Suppressor macrophage treated with lipopolysaccharide for 4 hours (primary cell): ENCODE measurements at places on chromosomes 1 and 21.

DNA sequence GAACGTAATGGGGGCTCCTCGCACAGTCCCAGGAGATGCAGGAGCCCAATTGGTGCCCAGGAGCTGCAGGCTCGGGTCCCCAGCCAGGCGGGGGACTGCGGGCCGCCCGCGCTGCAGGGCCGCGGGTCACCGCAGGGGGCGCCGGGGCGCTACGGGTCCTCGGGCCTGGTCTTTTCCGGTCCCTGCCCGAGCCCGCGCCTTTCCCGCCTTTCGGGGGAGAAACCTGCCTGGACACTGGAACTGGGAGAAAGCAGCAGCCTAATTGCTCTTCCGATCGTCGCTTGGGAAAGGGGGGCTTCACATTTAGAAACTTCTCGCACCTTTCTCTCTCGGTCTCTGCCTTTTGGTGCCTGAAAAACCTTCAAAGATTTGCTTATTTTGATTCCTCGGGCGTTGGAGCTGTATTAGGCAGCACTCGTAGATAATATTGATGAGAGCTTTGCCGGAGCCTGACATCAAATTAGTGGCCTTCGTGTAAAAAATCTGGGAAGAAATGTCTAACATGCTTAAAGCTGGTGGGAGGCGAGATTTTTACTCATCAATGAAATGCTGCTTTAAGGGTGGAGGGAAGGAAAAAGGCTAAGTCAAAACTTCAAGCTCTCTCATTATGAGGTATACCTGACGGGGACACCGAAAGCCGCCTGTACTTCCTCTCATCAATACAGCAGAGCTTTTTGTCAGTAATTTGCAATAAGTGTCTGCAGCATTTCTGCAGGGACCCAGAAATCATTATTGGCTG is 12.6 kb upstream of the BARHL2 start:
- DNase-seq: no peak

DNA sequence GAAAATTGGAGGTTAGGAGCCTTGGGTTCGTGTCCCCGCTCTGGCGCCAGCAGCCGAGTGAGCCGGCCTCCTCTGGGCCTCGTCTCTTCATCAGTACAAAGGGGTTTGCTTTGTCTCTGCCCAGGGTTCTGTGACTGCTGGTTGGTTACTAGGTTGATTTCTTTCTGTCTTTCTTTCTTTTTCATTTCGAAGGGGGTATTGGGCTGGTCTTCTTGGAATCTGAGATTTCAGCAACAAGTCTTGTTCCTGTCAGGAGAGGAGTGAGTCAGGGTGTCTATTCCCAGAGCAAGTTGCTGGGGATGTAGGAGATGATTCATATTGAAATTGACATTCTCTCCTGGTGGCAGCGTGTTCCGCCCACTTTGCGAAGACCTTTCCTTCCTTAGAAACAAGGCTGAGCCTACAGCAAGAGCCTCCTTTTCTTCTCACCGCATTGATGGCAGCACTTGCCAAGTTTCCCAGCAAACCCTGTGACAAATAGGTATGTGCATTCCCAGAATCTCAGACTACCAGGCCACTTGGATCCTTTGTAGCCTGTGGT is 79.2 kb downstream of the MAN1C1 start:
- DNase-seq: peak; percentile 87

DNA sequence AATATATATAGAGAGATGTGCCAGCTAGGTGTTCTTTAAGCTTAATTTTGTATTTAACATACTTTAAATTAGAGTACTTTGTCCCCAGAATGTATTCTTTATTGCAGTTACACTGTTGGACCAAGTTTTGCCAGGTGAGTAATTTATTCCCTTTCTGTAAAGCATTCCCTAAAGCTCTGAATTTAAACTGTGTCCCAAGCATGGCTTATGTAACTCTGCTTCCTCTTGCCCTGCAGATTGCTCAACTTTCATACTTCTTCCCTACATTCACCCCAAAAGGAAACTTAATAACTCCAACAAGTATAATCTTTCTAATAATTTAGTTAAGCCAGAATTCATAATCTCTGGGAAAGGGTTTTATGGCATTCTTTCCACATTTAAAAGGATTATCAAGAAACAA is 5.6 kb downstream of the LYPLAL1 start:
- peak; percentile 45 for DNase-seq

DNA sequence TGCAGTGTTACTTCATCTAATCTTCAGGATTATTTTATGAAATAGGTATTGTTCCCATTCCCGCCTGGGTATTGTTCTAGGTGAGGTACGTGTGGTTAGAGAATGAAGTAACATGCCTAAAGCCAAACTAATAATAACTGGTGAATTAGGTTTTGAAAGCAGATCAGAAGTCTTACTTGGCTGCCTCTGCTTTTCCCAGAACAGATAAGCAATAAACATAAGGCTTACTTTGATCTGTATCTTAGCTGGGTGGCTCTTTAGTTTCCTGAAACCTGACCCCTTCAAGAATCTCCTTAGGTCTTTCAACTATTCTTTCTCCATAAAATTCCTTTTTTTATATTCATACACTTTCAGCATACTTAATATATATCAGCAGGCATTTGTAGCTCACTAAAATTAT is 65.3 kb downstream of the VAV3 start:
- DNase-seq: no peak

DNA sequence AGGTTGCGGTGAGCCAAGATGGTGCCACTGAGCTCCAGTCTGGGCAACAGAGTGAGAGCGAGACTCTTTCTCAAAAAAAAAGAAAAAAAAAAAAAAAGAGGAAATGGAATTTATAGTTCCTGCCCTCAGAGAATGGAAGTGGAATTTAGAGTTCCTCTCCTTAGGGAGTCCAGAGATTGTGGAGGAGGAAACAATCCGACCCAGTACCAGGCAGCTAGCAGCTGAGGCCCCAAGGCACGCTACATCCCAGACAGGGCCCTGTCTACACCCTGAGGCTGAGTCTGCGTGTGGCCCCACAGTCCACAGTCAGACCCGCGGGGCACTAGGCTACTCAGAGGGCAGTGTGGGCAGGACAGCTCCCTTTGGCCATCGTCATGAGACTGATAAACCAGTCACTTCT is 1.9 kb upstream of the MFN2 start:
- peak; percentile 35 for DNase-seq

- peak; percentile 23 for DNase-seq
Observed at GRCh38 chr21:41706678-41707077, 60.2 kb downstream of the RIPK4 start.

GRCh38 chr1:20149601-20150325 is 10.6 kb downstream of the PLA2G2F start:
- no peak for DNase-seq

GRCh38 chr1:63958556-63958955 is 184.7 kb downstream of the ROR1 start:
- no peak for DNase-seq

GRCh38 chr1:2344744-2345296 is 46.5 kb downstream of the MORN1 start:
- no peak for DNase-seq

DNA sequence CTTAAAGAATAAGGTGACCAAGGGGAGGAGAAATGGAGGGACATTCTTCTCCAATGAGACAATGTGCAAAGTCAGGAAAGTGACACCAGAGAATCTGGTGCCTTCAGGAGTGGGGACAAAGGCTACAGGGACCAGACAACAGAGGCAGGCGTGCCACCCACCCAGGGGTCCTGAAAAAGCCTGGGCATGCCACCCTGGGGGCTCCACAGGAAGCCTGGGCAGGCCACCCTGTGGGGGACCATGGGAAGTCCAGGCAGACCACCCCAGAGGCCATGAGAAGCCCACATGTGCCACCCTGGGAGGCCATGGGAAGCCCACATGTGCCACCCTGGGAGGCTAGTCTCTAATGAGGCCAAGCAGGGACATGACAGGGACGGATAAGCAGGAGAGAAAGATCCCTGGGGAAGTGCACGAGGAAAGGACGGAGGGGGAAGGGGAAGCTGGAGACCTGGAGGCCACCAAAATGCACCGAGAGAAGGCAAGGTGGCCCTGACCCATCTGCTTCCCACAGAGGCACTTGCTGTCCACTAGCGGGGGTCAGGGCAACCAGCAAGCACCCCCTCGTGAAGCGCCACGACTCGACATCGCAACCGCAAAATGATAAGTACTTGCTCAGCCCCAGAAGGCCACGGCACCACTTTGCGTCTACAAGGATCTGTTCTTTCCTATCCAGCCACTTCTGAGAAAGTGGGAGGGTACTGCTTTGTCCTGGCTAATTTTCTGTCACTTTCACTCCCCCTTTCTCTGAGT is 7.2 kb upstream of the PDE9A start:
- DNase-seq: no peak

GRCh38 chr1:228758447-228758846 is 23.2 kb downstream of the RHOU start:
- no peak for DNase-seq

- DNase-seq: no peak
Observed at GRCh38 chr1:245693941-245694752, 539.4 kb downstream of the KIF26B start.

GRCh38 chr1:98048751-98049325 is 128.0 kb upstream of the DPYD start:
- DNase-seq: no peak

- peak; percentile 83 for DNase-seq
Observed at GRCh38 chr1:17207046-17207445, 2.1 kb downstream of the PADI1 start.

DNA sequence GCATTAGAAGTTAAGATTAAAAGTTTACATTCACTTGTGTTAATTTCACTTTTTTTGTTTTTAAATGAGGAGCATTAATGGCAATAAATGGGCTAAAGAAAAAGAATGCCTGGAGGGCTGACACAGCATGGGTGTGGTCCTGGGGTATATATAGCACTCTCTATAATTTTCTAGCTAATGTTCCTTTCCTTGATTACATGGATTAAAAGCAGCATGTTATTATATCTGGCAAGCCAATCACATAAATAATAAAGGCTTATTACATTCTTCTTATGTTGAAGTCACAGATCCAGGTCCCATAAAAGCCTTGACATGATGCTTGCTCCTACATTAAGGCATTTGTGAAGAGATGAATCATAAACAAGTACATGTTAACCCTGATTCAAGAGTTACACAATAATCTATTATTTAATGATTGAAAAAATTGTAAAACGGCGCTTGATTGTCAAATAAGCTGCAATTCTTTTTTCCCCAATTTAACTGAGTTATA is 91.4 kb downstream of the LYPLAL1 start:
- DNase-seq: no peak

DNA sequence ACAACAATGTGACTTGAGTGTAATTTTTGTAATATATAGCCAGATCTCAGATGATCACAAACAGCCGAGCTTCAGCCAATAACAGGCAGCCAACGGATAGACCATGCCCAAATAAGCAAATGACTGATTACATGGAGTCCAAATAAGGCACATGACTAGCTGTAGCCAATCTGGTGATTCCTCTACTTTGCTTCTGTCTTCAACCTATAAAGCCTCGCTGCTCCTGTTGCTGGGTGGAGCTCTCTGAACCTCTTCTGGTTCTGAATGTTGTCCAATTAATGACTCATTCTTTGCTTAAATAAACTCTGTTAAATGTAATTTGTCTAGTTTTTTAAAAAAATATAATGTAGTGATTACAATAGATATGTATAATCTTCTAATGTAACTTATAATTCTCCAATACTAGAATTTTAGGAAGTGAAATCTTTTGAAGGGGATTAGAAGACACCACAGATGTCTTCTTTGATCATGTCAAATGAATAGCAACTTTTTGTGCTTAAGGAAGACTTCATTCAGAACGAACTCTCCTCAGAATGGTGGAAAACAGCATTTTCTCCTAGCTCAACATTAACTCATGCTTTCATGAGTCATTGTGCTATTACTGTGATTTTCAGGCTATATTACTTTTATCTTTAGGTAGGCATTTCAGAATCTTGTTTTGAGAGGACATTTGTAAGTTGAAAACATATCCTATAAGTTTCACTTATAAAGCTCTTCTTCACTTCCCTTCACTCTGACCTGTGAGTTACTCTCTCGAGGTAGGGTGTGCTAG is 857.8 kb upstream of the B3GALT2 start:
- DNase-seq: no peak

DNA sequence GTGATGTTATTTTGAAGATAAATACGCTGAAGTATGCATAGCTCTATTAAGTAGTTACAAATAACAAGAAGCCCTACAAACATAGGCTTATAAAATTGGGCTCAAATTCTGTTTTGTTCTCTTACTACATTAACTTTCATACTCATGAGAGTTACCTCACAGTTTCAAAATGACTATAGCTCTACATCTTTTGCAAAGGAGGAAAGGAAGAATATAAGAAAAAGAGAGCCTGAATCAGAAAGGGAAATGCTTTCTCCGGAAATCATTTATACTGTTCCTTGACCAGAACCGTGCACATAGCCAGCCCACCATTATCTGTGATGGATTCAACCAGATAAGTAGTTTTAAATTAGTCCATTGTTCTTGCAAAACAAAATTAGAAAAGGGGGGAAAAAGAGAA is 1252.1 kb downstream of the NCAM2 start:
- no peak for DNase-seq

GRCh38 chr1:104884939-104885338 is 1135.2 kb downstream of the AMY1C start:
- DNase-seq: no peak

DNA sequence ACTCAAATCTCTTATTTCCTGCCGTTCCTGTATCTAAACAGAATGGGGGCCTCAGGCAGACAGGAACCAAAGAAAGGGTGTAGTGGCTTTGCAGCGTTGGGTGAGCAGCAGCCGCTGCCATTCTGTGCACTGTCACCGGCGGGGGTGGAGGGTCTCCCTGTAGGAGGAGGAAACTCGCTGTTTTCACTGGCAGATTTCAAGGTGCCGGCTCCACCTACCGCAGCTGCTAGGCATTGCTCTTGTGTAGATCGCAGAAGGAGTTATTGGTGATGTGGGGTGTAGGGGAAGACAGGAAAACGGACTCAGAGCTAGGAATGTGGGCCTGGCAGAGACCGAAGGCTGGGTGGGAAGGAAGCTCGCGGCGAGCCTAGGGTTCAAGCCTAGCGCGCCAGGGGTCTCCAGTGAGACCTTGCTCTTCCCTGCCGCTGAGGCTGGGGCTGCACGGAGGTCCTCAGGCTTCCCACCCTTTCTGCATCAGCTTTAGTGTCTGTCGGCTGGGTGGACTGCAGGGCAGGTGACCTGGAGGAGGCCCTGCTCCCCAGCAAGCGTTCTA is 20.8 kb downstream of the ATP5PO start:
- DNase-seq: peak; percentile 75
